ENCODE measurements at places on chromosomes 7 and 10. TPM values are rescaled to one million over a fixed set of nuclear protein-coding genes. Genes with fewer than 3 reads are reported as not detected.

- DNase-seq: no peak
Measured at GRCh38 chr10:121796342-121796741, 131.5 kb downstream of the ATE1 start.

GRCh38 chr10:2280713-2281300, 543.5 kb upstream of the ADARB2 start:
- no peak for DNase-seq

DNA sequence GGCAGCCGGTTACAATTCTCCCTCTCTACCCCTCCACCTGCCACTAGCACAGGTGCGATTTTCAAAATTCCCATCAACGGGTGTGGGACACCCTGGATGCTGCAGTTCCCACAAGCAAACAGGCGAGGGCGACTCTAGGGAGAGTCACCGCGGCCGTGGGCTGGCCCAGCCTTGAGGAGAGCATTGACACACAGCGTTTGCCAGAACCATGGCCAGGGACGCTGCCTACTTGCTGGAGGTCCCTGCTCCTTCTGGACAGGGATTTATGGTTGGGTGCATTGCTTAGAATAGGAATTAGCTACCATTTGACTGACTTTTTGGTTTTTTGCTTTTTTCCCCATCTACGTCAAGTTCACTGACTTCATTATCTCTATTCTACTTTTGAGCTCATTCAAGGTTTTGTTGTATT, 19.0 kb upstream of the CLDN4 start:
- peak; percentile 71 for DNase-seq

DNA sequence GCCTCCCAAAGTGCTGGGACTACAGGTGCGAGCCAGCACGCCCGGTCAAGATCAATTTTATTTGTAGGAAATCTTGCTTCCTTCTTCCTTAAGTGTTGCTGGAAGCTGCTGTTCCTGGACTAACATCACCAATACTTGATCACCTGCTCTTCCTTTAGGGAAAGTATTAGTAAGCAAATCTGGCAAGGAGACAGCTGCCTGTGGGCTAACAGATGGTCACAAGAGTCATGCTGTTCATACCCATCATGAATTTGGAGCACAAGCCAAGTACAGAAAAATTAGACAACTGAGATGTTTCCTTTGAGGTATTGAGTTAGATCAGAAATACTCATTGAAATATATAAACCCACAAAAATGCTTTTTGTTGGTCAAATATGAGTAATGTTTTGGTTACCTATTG, 27.9 kb downstream of the BAIAP2L1 start:
- DNase-seq: no peak

DNA sequence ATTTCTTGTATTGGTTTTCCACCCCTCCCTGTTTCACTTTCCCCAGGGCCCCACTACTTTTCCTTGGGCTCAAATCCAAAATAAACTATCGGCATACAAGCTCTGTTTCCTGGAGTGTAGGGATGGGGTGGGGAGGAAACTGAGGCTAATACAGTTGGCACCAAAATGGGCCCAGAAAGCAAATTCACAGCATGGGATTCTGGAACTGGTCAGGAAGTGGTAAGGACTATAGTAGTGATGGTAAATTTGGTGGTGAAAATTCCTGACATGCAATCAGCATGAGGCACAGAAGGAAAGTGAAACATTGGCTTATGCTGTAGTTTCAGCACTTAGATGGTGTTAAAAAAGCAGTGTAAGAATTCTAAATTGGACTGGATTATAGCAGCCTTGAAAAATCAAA, 8.7 kb upstream of the SAMD9L start:
- no peak for DNase-seq

GRCh38 chr10:113709221-113709838, 29.6 kb downstream of the CASP7 start:
- peak; percentile 47 for DNase-seq

- DNase-seq: no peak
Measured at GRCh38 chr7:156475179-156475578, 165.4 kb upstream of the RNF32 start.

GRCh38 chr7:101832205-101832631, 14.8 kb downstream of the CUX1 start:
- DNase-seq: no peak

DNA sequence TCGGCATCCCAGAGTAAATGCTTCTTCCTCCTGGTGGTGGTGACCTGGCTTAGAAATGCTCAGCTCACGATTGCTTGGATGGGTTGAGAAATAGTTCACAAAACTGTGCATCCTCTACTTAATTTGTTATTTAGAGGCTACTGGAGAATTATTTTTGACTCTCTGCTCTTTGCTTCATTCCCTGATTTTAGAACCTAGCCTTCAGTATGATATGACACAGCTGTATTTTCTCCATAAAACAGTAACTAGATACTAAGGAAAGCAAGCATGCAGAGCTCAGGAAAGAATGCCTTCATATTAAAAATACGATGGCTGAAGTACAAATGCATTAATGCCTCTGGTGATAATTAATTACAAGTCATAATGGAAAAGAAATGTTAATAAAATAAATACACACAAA, 602.0 kb upstream of the COBL start:
- no peak for DNase-seq

GRCh38 chr10:60031664-60032063, 125.3 kb upstream of the CCDC6 start:
- no peak for DNase-seq

- no peak for DNase-seq
Measured at GRCh38 chr10:99233689-99234037, 2.0 kb downstream of the HPSE2 start.

GRCh38 chr7:19403691-19404090, 258.5 kb upstream of the FERD3L start:
- no peak for DNase-seq

DNA sequence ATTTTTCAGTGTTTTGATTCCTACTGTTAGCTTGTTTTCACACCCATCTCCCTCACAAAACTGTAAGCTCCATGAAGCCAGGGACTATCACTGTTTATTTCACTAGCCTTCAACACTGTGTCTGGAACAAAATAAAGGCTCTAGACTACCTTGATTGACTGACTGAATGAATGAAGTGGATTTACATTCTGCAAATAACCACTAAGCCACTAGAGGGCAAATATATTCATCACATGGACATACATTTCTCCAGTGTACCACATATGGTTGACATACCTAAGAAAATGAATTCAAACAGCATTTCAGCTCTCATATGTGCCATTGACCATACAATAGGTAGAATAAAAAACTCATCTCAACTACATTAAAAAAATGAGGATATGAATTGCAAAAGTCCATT, 185.9 kb downstream of the RAB11FIP2 start:
- no peak for DNase-seq

GRCh38 chr7:82631998-82632397, 188.4 kb upstream of the CACNA2D1 start:
- no peak for DNase-seq

DNA sequence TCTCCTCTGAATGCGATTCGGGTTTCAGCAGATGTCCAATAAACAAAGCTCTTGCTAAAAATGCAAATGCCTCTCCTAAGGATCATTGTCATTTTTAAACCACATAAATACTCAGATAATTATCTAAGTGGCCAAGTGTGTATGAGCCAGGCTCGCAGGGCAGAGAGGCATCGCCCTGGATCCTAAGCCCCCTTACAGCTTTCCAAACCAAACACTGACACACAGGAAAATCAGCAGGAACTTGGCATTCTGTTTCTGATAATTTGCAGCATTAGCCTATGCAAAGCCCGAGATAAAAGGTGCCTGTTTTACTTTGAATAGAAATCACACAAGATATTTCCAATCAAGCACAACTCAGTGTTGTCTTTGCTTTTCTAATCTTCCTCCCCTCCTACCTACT, 134.4 kb downstream of the ABCA13 start:
- DNase-seq: no peak

DNA sequence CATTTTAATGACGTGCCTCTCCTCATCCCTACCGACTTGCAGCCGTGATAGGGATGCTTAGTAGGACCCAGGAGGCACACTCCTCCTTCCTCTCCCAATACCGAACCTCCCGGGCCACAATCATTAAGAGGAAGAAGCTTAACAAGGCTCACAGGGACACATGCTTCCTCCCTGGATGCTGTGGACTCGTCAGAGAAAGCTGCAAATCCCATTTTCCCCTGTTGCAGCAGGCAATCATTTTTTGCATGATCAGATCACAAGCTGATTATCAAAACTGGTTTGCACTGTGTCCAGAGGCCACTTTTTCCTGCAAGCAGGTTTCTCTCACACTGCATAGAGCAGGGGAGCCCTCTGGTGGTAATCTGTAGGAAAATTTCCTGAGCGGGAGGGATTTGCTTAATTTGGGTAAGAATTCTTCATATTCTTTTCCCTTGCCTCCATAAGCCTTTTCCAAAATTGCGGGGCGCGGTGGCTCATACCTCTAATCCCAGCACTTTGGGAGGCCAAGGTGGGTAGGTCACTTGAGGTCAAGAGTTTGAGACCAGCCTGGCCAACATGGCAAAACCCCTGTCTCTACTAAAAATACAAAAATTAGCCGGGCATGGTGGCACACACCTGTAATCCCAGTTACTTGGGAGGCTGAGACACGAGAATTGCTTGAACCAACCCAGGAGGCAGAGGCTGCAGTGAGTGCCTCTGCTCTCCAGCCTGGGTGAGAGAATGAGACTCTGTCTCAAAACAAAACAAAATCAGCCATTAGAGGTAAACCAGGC, 16.1 kb upstream of the LAMB4 start:
- peak; percentile 59 for DNase-seq

DNA sequence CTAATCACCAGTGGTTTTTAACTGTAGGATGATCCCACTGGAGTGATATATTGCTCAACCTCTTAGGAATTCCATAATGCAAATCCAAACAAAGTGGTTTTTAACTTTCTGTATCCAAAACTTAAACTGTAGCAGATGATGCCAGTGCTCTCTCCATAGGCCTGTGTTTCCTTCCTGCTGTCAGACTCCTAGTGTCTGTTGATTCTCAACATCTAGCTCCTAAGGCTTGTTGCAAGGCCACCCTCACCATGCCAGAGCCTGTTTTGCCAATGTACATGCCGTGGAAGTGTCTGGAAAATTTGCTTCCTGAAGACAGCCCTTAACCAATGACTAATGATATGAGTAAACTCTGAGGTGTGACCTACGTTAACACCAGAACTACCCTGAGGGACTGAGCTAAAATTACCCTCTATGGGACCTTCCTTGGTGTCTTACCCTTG, 39.3 kb downstream of the C1GALT1 start:
- no peak for DNase-seq

GRCh38 chr7:33278095-33278494, 148.7 kb downstream of the BBS9 start:
- no peak for DNase-seq

GRCh38 chr10:88437411-88437810, 145.7 kb downstream of the RNLS start:
- DNase-seq: no peak

DNA sequence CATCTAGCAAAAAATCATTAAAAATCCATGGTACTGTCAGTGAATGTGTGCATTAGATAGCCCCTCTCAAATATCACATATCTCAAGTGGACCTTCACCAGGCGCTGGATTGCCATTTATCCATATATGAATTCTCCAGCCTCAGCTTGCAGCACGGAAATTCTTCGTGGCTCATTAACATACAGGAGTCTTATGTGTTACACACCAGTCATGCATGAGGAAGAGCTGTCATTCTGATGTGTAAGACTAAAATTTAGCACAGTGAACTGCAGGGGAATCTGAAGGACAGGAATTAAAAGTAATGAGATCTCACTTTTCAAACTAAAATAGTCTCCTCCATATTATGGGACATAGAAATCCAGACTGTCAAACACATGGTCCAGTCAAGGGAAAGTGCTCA, 542.4 kb upstream of the DPP6 start:
- no peak for DNase-seq

- no peak for DNase-seq
Measured at GRCh38 chr10:94213001-94213530, 149.7 kb downstream of the NOC3L start.

- DNase-seq: peak; percentile 41
Measured at GRCh38 chr10:14748441-14748840, 26.3 kb downstream of the FAM107B start.

DNA sequence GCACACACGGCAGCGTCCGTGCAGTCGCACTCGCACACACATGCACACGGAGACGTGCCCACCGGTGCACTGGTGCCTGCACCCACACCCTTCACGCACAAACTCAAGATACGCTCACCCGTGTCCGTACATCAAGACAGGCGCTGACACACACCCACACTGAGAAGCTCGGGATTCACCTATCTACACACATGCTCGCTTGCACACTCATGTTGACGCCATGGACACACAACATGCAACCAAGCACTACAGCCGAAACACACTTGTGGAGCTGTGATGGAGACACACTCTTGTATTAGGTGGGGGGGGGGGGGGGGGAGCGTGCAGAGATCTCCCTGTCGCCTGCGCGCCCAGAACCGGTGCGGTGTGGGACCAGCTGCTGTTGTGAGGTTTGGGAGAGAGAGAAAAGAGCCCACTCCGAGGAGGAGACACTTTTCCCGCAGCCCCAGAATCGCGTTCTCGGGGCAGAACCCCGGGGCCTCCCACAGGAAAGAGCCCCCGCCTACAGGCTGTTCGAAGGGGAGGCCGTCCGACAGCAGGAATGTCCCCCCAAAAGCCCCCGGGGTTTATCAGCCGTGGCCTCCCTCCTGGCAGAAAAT, 605 bp upstream of the NFKB2 start:
- peak; percentile 40 for DNase-seq

DNA sequence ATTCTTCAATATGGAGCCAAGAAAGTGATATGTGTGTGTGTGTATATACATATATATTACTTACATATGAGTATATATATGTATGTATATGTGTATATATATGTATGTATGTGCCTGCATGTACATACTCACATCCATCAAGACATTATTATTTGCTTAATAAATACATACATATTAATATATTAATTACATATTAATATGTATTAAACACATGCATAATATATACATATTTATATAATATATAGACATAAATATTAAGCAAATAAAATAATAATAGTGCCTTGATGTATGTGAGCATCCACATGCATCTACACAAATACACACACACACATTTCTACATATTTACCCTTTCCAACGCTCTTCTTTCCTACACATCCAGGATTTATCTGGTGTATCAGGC, 88.7 kb upstream of the KCNMA1 start:
- no peak for DNase-seq

GRCh38 chr7:143252006-143252405, 11.2 kb upstream of the GSTK1 start:
- no peak for DNase-seq

The CYP3A7 gene
- total RNA-seq: not detected

The NKX2-3 gene
- total RNA-seq: 1.0 TPM

The ZCWPW1 gene
- 0.89 TPM for total RNA-seq

The SRRM3 gene
- total RNA-seq: 5.1 TPM

The WNT8B gene
- not detected for total RNA-seq

The YAE1 gene
- total RNA-seq: 33.0 TPM

The KCP gene
- not detected for total RNA-seq

The CDHR3 gene
- 30.1 TPM for total RNA-seq

The NKX1-2 gene
- not detected for total RNA-seq

The C10orf105 gene
- not detected for total RNA-seq

The TRIM50 gene
- 69.4 TPM for total RNA-seq

The RPEL1 gene
- total RNA-seq: not detected

The AKR1C2 gene
- total RNA-seq: 30.4 TPM

All from stomach (tissue), 19 donors.